ENCODE measurements at places on chromosomes 4 and X. TPM values are rescaled to one million over a fixed set of nuclear protein-coding genes. Genes with fewer than 3 reads are reported as not detected.

The EFHC2 gene
- under 0.01 TPM for total RNA-seq

The ZMAT1 gene
- 1.0 TPM for total RNA-seq

The BMPR1B gene
- 22.4 TPM for total RNA-seq

The VCX3A gene
- not detected for total RNA-seq

The GABRG1 gene
- under 0.01 TPM for total RNA-seq

The ARX gene
- total RNA-seq = 0.52 TPM

The RAB40A gene
- 0.52 TPM for total RNA-seq

The ZNF718 gene
- 5.2 TPM for total RNA-seq

The ARHGAP36 gene
- total RNA-seq = 292 TPM

The BEX5 gene
- 0.52 TPM for total RNA-seq

The ATOH1 gene
- not detected for total RNA-seq

The NKAP gene
- total RNA-seq = 4.2 TPM

The MRFAP1 gene
- total RNA-seq = 83.0 TPM

The SCLT1 gene
- 39.7 TPM for total RNA-seq

The SSX2 gene
- not detected for total RNA-seq

The ZXDA gene
- total RNA-seq = 6.3 TPM

The CCDC110 gene
- 0.52 TPM for total RNA-seq

The PDK3 gene
- 7.8 TPM for total RNA-seq

The GLUD2 gene
- 3.7 TPM for total RNA-seq

The RBMXL3 gene
- total RNA-seq = not detected

The KIAA1210 gene
- not detected for total RNA-seq

The VSIG4 gene
- 37.1 TPM for total RNA-seq

The GRIA3 gene
- 5.2 TPM for total RNA-seq

The TSPAN6 gene
- 36.0 TPM for total RNA-seq

The RRAGB gene
- 25.6 TPM for total RNA-seq

The TRIM75 gene
- total RNA-seq = under 0.01 TPM

The USP26 gene
- not detected for total RNA-seq

The MAGEA1 gene
- total RNA-seq = not detected

The GPC4 gene
- 49.1 TPM for total RNA-seq

The HTR2C gene
- not detected for total RNA-seq

The POF1B gene
- total RNA-seq = under 0.01 TPM

The CFP gene
- total RNA-seq = 3.7 TPM

The ZCCHC12 gene
- 1.0 TPM for total RNA-seq

The PRDM5 gene
- total RNA-seq = 61.1 TPM

The NLRP2B gene
- total RNA-seq = not detected

The GYPA gene
- total RNA-seq = 14.1 TPM

The MAGEA6 gene
- not detected for total RNA-seq

The NAT8L gene
- total RNA-seq = 1.0 TPM

The ZNF157 gene
- 0.52 TPM for total RNA-seq

The TMSB15A gene
- 6.3 TPM for total RNA-seq

The HOPX gene
- total RNA-seq = 15.7 TPM

The EVC gene
- total RNA-seq = 19.8 TPM

The ART3 gene
- total RNA-seq = 19.3 TPM

The ENOX2 gene
- 11.5 TPM for total RNA-seq

Data from skeletal muscle tissue (tissue), 5 donors.